ENCODE measurements at places on chromosomes 2 and 18.

DNA sequence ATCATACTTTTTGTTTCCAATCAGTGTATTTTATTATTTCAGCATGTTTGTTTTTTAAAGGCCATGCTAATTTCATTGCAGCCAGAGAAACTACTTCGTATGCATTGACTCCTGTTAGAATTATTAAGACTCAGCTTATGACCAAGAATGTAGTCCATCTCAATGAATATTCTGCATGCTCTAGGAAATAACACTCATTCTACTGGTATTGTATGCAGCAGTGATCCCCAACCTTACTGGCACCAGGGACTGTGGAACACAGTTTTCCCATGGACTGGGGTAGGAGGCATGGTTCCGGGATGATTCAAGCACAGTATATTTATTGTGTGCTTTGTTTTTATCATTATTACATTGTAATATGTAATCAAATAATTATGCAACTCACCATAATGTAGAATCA is 356.9 kb downstream of the DSEL start:
- no peak for DNase-seq

DNA sequence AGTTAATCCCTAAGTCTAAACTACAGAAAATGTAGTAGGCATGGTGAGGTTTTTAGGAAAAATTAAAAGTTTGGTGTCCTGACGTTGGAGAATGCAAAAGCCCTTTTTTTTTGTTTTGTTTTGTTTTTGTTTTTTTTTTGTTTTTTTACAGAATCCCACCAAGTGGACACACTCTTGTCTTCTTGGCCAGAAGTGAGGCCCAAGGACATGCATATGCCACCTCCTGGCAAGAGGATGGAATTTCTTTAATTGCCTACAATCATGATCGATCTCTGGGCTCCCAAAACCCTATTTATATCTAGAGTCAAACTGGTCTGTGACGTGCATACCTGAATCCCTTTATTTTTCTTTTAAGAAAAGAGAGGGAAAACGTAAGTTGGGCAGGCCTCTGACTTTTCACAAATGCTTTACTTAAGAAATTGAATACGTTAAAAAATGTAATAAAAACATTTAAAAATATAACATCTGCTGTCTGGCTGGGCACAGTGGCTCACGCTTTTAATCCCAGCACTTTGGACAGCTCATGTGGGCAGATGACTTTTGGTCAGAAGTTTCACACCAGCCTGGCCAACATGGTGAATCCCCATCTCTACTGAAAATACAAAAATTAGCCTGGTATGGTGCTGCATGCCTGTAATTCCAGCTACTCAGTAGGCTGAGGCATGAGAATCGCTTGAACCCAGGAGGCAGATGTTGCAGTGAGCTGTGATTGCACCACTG is 502.7 kb downstream of the CBLN2 start:
- DNase-seq, result no peak

GRCh38 chr2:155368934-155369333 is 670.4 kb downstream of the KCNJ3 start:
- no peak for DNase-seq

DNA sequence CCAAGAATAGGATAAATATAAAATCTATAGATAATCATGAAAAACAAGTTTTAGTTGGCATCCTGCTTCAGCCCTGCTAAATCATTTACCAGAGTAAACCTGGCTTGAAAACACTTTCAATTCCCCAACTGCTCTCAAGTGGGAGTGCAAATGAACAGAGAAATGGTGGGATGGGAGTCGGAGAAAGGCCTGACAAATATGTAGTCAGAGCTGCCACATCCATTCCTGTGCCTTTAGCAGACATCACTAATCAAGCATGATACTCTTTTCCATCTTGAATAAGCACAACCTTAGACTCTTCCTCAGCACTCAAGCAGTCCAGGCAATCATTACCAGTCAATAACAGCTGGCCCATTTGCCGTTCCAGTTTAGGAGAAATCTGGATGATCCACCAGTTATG is 101.3 kb downstream of the ANKRD44 start:
- DNase-seq, result no peak

DNA sequence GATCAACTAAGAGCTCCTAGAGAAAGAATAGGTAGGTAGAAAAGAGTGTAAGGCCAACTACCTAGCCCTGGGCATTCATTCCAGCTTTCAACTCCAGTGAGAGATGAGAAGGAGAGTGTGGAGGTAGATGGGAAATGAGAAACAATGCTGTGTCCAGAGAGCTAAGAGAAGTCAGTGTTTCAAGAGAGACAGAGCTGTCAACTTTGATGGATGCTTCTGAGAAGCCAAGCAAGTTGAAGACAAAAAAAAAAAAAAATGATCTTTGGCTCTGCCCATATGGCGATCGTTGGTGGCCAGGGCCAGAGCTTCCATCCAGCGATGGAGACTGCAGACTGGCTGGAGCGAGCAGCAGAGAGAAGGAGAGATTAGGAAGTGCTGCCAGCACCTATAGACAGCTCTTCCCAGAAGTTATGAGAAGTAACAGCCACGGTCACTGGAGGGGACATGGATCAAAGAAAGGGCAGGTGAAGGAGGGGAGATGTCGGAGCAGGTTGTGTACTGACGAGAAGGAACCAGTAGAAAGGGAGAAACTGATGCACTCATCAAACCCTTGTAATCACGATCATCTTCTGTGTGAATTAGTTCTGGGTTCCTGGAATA is 112.4 kb upstream of the PPP1CB start:
- no peak for DNase-seq

- no peak for DNase-seq
These were observed 47.3 kb upstream of the B3GNT7 start for GRCh38 chr2:231348173-231348572.

Data from stimulated activated CD4-positive, alpha-beta T cell treated with anti-CD3 and anti-CD28 coated beads, Interleukin-2, amount 100 ng/mL, for 24 hours (primary cell).